ENCODE measurements at places on chromosomes 3 and 15. TPM values are rescaled to one million over a fixed set of nuclear protein-coding genes. Genes with fewer than 3 reads are reported as not detected.

DNA sequence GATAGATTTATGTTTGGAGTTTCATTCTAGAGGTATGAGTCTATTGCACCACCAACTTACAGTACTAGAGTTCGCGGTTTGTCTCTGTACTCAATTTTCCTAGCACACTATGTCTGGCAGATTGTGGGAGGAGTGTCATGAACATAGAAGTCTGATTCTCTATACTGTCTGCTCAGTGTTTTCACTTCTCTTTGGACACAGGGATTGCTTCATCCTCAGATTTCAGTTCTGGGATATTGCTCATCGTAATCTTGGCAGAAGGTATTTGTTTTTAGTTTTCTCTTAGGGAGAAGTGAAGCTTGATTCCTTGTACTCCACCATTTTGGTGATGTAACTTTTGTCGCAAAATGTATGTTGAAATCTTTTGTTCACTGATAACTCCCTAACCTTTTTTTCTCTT, 27.8 kb upstream of the AZI2 start:
- DNase-seq = no peak

GRCh38 chr3:178777718-178778411, 241.6 kb downstream of the KCNMB2 start:
- no peak for DNase-seq

- DNase-seq = no peak
Measured at GRCh38 chr15:70072479-70072878, 25.2 kb downstream of the TLE3 start.

Gene GPR62
- 0.09 TPM for total RNA-seq

Gene SLC24A5
- total RNA-seq = not detected

DNA sequence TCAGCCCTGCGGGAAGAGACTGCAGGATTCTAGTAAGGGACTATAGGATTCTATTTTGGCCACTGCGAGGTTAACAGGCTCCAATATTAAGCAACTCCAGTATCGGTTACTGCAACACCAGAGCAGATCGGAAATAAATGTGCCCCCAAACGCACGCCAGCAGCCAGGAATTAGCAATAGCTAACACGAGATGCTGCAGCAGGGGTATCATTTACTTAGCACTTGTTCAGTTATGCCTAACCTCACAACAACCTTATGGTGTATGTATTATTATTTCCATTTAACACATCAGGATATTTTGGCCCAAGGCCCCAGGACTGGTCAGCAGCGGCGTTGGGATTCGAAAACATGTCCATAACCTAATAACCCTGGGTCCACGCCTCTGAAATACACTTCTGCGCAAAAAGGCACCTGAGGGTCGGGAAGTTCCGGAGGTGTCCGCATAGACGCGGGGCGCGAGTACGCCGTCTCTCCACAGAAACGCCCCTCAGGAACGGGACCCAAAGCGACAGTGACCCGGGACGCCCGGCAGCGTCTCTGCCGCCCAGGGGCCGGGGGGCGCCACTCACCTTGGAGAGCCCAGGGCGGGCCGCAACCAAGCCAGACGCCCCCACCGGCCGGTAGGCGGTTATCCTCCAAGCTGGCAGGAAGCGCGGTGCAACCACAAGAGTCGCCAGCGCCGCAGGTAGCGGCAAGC, 681 bp downstream of the PIK3CB start:
- DNase-seq = peak; percentile 89

Gene GATM
- 79.5 TPM for total RNA-seq

All from kidney (tissue), 22 donors.